ENCODE measurements at places on chromosomes 2 and 18.

GRCh38 chr2:235506997-235507615 is 13.3 kb downstream of the AGAP1 start:
- no peak overlapping the region for H3K27ac ChIP-seq
- no peaks in the 10 kb centered on the region for H3K27me3 ChIP-seq
- no peak overlapping the region for H3K4me3 ChIP-seq
- H3K4me1 ChIP-seq = no peaks in the 10 kb centered on the region

GRCh38 chr2:64853306-64853705 is 135.9 kb upstream of the SLC1A4 start:
- no peaks in the 10 kb centered on the region for H3K27me3 ChIP-seq
- H3K36me3 ChIP-seq = no peaks in the 10 kb centered on the region
- DNase-seq = no peak
- H3K4me1 ChIP-seq = peaks cover 10% of the 10 kb centered on the region
- H3K27ac ChIP-seq = no peak overlapping the region
- H3K4me3 ChIP-seq = no peak overlapping the region

DNA sequence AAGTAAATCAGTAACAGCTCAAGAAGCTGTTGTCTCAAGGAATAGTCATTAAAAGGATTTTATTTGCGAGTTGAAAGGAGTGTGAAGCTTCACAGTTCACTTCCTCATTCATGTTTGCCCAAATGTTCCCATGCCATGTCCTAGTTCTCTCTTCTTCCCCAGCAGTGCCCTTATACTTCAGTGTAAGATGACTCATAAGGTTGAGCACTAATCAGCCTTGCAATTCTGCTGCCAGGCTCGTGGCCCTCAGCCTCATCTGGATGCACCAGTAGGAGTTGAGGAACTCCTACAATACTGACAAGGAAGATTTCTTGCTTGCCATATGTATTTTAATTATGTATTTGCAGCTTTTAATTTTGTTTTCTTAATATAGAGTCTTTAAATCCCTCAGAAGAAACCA is 1980.4 kb downstream of the SUCLG1 start:
- no peaks in the 10 kb centered on the region for H3K27me3 ChIP-seq
- no peaks in the 10 kb centered on the region for H3K36me3 ChIP-seq
- no peak for DNase-seq
- H3K4me3 ChIP-seq = no peak overlapping the region
- no peak overlapping the region for H3K27ac ChIP-seq

- H3K36me3 ChIP-seq = no peaks in the 10 kb centered on the region
- DNase-seq = no peak
- no peaks in the 10 kb centered on the region for H3K4me1 ChIP-seq
- no peak overlapping the region for H3K4me3 ChIP-seq
Measured at GRCh38 chr18:62071071-62071470, 115.8 kb downstream of the PIGN start.

- no peaks in the 10 kb centered on the region for H3K36me3 ChIP-seq
- no peaks in the 10 kb centered on the region for H3K4me1 ChIP-seq
- DNase-seq = no peak
- no peak overlapping the region for H3K4me3 ChIP-seq
- H3K27me3 ChIP-seq = no peaks in the 10 kb centered on the region
- H3K27ac ChIP-seq = no peak overlapping the region
Measured at GRCh38 chr2:152497481-152498052, 162.6 kb downstream of the FMNL2 start.

DNA sequence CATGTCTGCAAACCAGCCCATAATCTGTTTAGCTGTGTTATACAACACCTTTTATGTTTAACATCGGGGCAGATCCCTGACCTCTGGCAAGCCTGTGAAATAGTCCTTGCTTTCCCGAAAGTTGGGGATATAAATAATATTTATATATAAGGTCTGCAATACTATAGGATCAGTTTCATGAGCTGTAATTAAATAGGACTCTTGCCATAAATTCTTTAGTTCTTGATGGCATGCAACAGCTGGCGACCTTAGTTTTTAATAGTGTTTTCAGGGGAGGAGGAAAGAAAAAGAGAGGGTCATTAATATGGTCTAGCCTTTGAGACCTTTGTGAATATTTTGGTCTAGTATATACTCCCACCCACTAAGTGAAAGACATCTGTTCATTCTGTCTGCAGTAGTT is 166.5 kb downstream of the MTX2 start:
- no peaks in the 10 kb centered on the region for H3K36me3 ChIP-seq
- H3K27ac ChIP-seq = no peak overlapping the region
- no peak overlapping the region for H3K4me3 ChIP-seq
- DNase-seq = no peak

- no peak for DNase-seq
- no peaks in the 10 kb centered on the region for H3K36me3 ChIP-seq
- no peak overlapping the region for H3K27ac ChIP-seq
- no peak overlapping the region for H3K4me3 ChIP-seq
Measured at GRCh38 chr2:108906403-108907077, 82.5 kb downstream of the EDAR start.

GRCh38 chr2:13607139-13607538 is 890.4 kb downstream of the TRIB2 start:
- no peak overlapping the region for H3K27ac ChIP-seq
- no peak for DNase-seq
- no peak overlapping the region for H3K4me3 ChIP-seq
- no peaks in the 10 kb centered on the region for H3K4me1 ChIP-seq
- no peaks in the 10 kb centered on the region for H3K36me3 ChIP-seq

GRCh38 chr2:26462511-26463243 is 15.2 kb downstream of the OTOF start:
- no peak for DNase-seq
- H3K27me3 ChIP-seq = no peaks in the 10 kb centered on the region
- no peak overlapping the region for H3K27ac ChIP-seq
- no peaks in the 10 kb centered on the region for H3K36me3 ChIP-seq

- H3K4me1 ChIP-seq = no peaks in the 10 kb centered on the region
- no peak overlapping the region for H3K27ac ChIP-seq
- H3K36me3 ChIP-seq = no peaks in the 10 kb centered on the region
- no peak overlapping the region for H3K4me3 ChIP-seq
- peak; percentile 79 for DNase-seq
- H3K27me3 ChIP-seq = no peaks in the 10 kb centered on the region
Measured at GRCh38 chr2:20642055-20642971, 8.6 kb downstream of the HS1BP3 start.

DNA sequence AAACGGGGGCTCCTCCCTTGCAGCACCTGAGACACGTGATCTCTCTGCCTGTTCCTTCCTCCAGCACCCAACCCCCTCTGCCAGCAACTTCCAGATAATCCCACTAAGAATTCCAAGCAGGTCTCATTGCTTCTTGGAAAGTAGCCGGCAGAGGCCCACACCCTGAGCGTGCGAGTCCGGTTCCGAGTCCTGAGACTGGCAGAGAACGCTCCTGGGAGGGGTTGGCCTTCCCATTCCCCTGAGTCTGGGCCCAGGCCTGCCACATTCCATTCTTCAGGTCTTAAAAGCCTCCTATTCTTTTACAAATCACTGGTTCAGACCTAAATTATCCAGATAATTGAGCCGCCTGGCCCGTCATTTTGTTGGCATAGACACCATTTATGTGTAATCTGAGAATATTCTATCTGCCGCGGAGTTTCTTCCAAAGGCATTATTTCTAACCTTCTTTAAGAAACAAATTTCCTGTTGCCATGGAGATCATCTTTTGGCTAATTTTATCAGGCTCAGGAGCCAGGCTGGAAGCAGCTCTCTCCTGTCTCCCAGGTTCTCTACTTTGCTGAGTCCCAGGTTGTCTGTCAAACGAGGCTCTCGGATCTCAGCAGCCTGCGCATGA is 165.4 kb downstream of the MYCN start:
- H3K4me3 ChIP-seq = peak overlapping the region; percentile 1
- H3K4me1 ChIP-seq = no peaks in the 10 kb centered on the region
- no peak overlapping the region for H3K27ac ChIP-seq
- H3K36me3 ChIP-seq = no peaks in the 10 kb centered on the region
- DNase-seq = no peak

GRCh38 chr2:99695944-99696253 is 206.1 kb upstream of the REV1 start:
- no peaks in the 10 kb centered on the region for H3K4me1 ChIP-seq
- no peak overlapping the region for H3K27ac ChIP-seq
- no peak for DNase-seq
- H3K4me3 ChIP-seq = no peak overlapping the region
- no peaks in the 10 kb centered on the region for H3K27me3 ChIP-seq

- H3K36me3 ChIP-seq = peaks cover 3% of the 10 kb centered on the region
- no peaks in the 10 kb centered on the region for H3K27me3 ChIP-seq
- no peak overlapping the region for H3K4me3 ChIP-seq
- no peak for DNase-seq
- H3K27ac ChIP-seq = no peak overlapping the region
- no peaks in the 10 kb centered on the region for H3K4me1 ChIP-seq
Measured at GRCh38 chr2:75705921-75706320, 4.8 kb downstream of the GCFC2 start.

DNA sequence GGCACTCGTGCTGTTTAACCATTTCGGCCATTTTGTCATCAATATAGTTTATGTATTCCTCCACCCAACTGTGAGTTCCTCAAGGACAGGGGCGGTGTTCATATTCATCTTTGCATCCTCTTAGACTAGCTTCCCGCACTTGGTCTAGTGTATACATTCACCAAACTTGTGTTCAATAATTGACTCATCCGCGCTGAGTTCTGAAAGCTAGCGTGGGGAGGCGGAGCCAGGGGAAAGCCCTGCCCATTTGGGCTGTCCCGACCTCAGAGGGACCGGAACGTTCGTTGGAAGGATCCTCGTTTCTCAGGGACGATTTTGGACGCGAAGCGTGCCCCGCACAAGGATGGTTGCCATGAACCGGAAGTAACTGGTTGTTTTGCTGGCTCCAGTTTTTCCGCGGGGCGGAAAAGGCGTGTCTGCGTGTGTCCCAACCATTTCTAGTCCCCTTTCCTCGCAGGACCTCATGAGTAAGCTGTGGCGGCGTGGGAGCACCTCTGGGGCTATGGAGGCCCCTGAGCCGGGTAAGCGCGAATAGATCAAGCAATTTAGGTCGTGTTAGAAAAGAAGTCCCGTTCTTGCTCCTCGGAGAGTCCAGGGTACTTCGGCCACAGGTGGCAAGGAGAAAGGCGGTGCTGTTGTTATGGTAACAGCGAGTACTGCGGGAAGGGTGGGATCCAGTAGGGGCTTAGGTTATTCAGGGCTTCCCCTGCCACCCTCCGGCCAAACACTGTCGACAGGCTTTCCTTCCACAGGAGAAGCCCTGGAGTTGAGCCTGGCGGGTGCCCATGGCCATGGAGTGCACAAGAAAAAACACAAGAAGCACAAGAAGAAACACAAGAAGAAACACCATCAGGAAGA is at the start of gene INO80B:
Gene INO80B (plus strand): TSS at position 434 of the 858 bp plus-strand sequence. CDS start 30 bp downstream, at position 464.
- DNase-seq = peak; percentile 95
- peak within 1 kb of the TSS; percentile 98 for H3K27ac ChIP-seq
- H3K4me1 ChIP-seq = peaks cover 9% of the 10 kb centered on the region
- peak within 1 kb of the TSS; percentile 66 for H3K4me3 ChIP-seq
- no peaks in the 10 kb centered on the region for H3K36me3 ChIP-seq
- H3K27me3 ChIP-seq = no peaks in the 10 kb centered on the region

DNA sequence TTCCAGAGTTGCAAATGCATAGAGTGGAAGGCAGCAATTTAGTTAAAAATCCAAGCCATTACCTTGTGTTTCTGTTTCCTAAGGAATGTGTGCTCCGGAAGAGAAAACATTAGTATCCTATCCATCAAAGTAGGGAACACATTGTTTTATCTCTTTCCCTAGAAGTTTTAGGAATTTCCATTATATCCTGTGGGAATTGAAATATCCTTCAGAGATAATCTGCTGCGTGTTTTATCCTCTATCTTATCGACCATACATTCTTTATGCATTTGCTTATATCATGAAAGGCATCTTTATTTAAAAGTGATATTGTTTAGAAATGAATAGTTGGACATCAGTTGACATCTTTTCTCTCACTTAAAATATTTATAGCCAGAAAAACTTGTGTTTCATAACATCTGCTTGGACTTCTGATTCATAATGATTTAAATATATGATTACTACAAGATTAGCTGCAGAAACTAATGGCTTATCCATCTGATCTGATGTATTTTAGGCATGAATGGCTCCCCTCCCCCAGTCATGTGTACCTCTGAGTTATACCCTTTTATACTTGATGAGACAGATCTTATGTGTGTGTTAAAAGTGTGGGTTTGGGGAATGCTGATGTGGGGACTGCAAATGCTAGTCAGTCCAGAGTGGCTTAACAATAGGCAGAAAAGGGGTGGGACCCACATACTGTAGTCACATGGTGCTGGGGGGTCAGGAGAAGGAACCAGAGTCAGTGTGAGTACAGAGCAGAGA is 136.2 kb upstream of the ARHGAP28 start:
- H3K36me3 ChIP-seq = no peaks in the 10 kb centered on the region
- H3K4me3 ChIP-seq = no peak overlapping the region
- H3K27ac ChIP-seq = no peak overlapping the region
- no peak for DNase-seq
- H3K4me1 ChIP-seq = no peaks in the 10 kb centered on the region

DNA sequence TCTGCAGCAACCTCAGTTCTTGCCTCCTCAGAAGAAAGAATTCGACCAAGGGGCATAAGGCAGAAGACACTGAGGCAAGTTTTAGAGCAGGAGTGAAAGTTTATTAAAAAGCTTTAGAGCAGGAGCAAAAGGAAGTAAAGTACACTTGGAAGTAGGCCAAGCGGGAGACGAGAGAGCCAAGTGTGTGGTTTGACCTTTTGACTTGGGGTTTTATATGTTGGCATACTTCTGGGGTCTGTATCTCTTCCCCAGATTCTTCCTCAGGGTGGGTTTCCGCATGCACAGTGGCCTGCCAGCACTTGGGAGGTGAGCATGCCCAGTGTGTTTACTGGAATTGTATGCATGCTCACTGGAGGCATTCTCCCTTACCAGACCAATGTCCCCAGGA is 59.3 kb upstream of the ANKRD44 start:
- no peak for DNase-seq
- no peaks in the 10 kb centered on the region for H3K27me3 ChIP-seq
- no peak overlapping the region for H3K4me3 ChIP-seq
- H3K27ac ChIP-seq = no peak overlapping the region

GRCh38 chr18:48428475-48429177 is 19.4 kb upstream of the ZBTB7C start:
- no peaks in the 10 kb centered on the region for H3K27me3 ChIP-seq
- no peak overlapping the region for H3K4me3 ChIP-seq
- no peaks in the 10 kb centered on the region for H3K36me3 ChIP-seq
- H3K27ac ChIP-seq = no peak overlapping the region
- H3K4me1 ChIP-seq = no peaks in the 10 kb centered on the region
- no peak for DNase-seq

- no peak for DNase-seq
- no peaks in the 10 kb centered on the region for H3K36me3 ChIP-seq
- H3K4me1 ChIP-seq = no peaks in the 10 kb centered on the region
- no peak overlapping the region for H3K27ac ChIP-seq
- H3K27me3 ChIP-seq = no peaks in the 10 kb centered on the region
Measured at GRCh38 chr2:2777213-2777612, 446.1 kb upstream of the MYT1L start.

GRCh38 chr2:171837736-171838135 is 56.3 kb downstream of the SLC25A12 start:
- H3K4me3 ChIP-seq = no peak overlapping the region
- no peaks in the 10 kb centered on the region for H3K4me1 ChIP-seq
- no peaks in the 10 kb centered on the region for H3K27me3 ChIP-seq
- DNase-seq = no peak
- H3K27ac ChIP-seq = no peak overlapping the region
- peaks cover 6% of the 10 kb centered on the region for H3K36me3 ChIP-seq
